SJSA1 (cell line): ENCODE measurements at places on chromosomes 5 and 9.

GRCh38 chr5:149656576-149657182, 73.4 kb upstream of the PPARGC1B start:
- DNase-seq = no peak

GRCh38 chr5:34491251-34491620, 164.9 kb upstream of the RAI14 start:
- no peak for DNase-seq

GRCh38 chr9:27308691-27309390, 11.9 kb upstream of the EQTN start:
- DNase-seq = no peak

DNA sequence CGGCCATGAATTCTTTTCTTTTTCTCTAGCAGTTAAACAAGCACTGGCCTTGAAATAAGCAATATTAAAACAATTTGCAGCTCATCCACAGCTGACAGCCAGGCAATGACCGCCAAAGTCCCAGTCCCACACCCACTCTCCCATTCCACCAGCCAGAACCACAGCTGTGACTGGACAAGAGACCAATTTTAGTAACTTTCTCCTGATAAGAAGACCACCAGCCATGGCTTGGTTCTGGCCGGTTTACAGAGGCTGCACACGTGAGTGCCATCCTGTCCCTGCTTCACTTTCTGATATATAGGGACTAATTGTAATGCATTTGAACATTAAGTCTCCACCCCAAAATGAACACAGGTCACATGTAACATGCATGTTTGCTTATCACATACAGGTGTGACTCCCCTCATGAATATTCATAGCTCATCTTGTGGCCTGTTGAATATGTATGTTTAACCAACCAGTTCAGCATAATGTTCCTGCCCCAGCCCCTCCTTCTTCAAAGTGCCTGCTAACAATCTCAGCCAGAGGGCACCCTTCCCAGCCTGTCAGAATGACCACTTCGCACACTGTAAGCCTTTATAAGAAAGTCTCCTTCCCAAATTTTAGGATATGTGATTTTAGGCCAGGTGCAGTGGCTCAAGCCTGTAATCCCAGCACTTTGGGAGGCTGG, 23.9 kb upstream of the FANCC start:
- no peak for DNase-seq

GRCh38 chr5:60507687-60508086, 192.3 kb downstream of the DEPDC1B start:
- DNase-seq = no peak
